ENCODE measurements at places on chromosomes 2 and 18. TPM values are rescaled to one million over a fixed set of nuclear protein-coding genes. Genes with fewer than 3 reads are reported as not detected.

Gene SNORC
- 4.1 TPM for total RNA-seq

Gene IGFBP5
- total RNA-seq = 0.16 TPM

Gene EIF2AK2
- 31.7 TPM for total RNA-seq

Gene ASAP2
- 45.3 TPM for total RNA-seq

Gene DES
- 0.27 TPM for total RNA-seq

Gene SNED1
- total RNA-seq = 1.1 TPM

Gene HOXD11
- 6.5 TPM for total RNA-seq

Gene FAM124B
- total RNA-seq = not detected

All from A549 treated with AZD2906 at 1 μM for 4 hours (cell line).